Activated gamma-delta T cell treated with anti-CD3 and anti-CD28 coated beads, Interleukin-2, amount 50 U/mL, for 16 hours (primary cell): ENCODE measurements at places on chromosomes 2 and 18.

GRCh38 chr2:206160125-206160806 is 571 bp downstream of the EEF1B2 start:
- no peak for DNase-seq

- no peak for DNase-seq
Observed at GRCh38 chr18:24395049-24395795, 2.4 kb downstream of the OSBPL1A start.

- no peak for DNase-seq
Observed at GRCh38 chr18:69032009-69032408, 234.1 kb downstream of the CCDC102B start.

- no peak for DNase-seq
Observed at GRCh38 chr18:78913395-78913794, 66.2 kb upstream of the SALL3 start.

GRCh38 chr2:199926806-199927205 is 15.7 kb downstream of the C2orf69 start:
- no peak for DNase-seq

DNA sequence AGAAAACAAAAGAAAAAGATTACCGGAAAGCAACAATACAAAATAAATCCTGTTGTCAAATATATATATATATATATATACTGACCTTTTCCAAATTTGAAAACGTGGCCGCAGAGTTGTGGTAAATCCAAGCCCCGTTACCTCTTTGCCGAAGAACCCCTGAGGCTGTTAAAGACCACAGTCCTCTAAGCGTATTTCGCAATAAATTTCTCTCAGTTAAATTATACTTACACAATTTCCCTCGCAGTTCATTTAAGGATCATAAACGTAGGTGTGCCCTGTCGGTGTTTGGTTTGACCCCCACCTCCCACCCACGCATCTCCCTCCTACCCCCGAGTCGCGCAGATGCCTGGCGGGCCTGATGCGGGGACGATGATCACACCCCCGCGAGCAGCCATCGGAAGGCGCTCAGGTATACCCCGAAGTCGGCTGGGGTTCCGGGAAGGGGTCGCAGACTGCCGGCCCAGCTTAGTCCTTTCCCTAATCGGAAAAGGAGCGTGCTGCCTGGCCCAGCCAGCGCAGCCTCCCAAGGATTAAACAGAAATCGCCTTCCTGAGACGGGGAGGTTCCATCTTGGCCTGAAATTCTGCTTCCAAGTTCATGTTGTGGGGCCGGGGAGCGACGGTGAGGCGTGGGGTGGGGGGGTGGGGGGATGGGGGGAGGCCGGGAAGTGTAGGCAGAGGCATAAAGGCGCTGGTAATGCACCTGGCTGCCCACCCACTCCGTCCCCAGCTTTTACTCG is 2.9 kb upstream of the MEIS1 start:
- no peak for DNase-seq

DNA sequence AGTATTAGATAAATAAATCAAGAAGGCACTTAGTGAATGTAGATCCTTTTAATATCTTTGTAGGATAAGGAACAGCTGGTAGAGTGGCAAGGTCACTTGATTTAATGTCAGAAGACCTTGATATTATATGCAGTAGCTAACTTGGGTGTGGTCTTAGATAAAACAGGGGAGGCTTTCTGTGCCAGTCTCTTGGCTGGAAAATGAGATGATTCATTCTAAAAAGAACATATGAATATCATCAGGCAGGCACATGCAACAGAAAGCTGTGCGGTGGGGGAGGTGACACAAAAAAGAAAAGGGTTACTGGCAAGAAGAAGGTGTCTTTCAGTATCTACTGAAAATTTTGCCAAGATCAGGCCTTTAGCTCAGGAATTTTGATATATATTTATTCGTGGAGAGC is 931.7 kb upstream of the CELF4 start:
- no peak for DNase-seq

- no peak for DNase-seq
Observed at GRCh38 chr2:225070811-225071210, 28.5 kb upstream of the DOCK10 start.

DNA sequence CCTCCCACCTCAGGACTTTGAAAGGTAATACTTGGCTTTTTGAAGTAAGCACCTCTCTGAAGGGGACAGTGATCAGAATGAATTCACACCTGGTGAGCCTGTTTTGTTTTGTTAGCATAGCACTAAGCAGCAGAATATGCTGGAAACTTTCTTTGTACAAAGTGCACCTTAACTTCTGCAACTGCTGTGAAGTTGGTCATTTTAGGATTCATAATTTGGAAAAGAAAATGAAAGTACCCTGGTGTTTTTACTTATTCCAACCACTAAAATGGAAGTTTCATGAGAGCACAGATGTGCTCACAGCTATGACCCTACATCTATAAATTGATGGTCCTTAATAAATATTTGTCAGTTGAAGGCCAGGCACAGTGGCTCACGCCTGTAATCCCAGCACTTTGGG is 257.8 kb upstream of the STON1 start:
- DNase-seq = no peak

- DNase-seq = no peak
Observed at GRCh38 chr2:27021253-27022049, 11.3 kb upstream of the TMEM214 start.

- DNase-seq = no peak
Observed at GRCh38 chr2:119228964-119229363, 5.3 kb downstream of the STEAP3 start.

DNA sequence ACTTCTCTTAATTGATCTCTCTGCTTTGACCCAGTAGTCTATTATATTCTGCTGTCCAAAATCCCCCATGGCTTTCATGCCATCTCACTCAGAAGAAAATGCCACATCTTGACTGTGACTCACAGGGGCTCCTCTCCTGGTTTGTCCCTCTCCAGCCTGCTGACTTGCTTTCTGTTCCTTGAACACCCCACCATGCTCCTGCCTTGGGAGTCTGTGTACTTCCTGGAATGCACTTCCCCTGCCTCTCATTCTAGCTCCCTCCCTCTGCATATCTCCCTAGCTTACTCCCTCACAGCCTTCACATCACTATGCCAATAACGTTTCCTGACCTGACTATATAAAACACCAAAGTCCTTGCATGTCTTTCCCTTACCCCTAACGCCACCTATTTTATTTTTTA is 167.2 kb downstream of the TRIB2 start:
- DNase-seq = no peak

GRCh38 chr2:160351956-160352355 is 141.7 kb downstream of the RBMS1 start:
- no peak for DNase-seq

DNA sequence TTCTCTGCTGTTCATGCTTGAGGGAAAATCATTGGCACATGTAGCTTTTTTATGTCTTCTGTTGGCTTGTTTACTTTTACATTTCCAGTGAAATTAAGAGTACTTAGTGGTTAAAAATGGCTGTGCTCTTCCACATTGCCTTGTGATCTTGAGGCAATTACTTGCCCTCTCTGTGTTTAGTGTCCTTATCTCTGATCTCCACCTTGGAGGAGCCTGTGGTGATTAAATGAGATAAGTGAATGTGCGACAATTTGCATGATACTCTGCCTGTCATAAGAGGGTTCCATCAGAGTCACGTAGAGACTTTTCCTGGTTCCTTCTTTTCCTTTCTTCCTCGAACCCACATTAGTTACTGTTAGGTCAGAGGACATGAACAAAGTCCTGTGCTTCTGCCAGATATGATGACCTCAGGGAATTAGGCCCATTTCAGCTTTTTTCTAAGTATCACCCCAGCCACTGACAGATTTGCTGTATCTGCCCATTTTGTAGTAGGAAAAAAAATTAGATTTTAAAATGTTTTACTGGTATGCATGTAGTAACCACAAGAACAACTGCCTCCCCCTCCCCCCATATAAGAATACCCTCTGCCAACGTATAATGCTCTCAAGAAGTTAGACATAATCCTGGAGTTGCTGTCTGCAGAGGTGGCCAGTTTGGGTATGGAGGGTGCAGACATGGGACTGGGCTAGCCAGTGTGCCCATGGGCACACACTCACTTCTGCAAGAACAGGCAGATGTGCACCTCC is 51.9 kb downstream of the TET3 start:
- no peak for DNase-seq

GRCh38 chr2:64283641-64284361 is 139.6 kb upstream of the PELI1 start:
- no peak for DNase-seq

DNA sequence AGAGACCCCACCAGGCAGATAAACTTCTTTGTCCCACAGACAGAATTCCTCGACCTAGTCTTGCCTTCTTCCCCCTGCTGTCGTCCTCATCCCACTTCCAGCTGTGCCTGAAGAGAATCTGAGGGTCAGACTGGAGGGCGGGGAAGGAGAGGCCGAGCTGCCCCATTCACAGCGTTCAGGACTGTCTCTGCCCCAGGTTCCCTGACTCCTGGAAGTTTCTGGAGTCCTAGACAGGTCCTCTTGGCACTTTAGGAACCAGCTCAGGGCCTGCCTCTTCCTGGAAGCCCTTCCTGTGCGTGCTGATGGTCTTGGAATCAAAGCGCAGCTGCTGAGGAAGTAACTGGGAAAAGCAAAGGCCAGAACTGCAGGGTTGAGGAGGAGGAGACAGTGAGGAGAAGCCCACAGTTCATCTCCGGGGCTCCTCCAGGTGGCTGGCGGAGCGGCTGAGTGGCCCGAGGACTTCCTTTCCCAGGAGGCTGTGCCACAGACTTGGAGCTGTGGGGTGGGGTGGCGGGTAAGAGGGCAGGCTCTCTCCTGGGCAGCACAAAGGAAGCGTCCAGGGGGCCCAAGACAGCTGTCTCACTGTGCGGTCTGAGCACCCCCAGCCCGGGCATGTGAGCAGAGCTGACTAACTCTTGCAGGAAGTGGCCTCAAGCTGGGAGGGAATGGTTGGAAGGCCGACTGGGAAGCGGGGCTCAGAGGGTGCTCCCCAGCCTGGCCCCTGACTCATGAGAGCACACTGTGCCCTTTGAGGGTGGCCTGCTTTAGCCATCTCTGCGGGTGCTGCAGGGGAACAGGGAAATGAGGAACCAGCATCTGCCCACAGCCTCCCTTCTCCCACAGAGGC is 39.5 kb downstream of the SDC1 start:
- DNase-seq = no peak

GRCh38 chr18:75408554-75409506 is 18.7 kb downstream of the SMIM21 start:
- no peak for DNase-seq

DNA sequence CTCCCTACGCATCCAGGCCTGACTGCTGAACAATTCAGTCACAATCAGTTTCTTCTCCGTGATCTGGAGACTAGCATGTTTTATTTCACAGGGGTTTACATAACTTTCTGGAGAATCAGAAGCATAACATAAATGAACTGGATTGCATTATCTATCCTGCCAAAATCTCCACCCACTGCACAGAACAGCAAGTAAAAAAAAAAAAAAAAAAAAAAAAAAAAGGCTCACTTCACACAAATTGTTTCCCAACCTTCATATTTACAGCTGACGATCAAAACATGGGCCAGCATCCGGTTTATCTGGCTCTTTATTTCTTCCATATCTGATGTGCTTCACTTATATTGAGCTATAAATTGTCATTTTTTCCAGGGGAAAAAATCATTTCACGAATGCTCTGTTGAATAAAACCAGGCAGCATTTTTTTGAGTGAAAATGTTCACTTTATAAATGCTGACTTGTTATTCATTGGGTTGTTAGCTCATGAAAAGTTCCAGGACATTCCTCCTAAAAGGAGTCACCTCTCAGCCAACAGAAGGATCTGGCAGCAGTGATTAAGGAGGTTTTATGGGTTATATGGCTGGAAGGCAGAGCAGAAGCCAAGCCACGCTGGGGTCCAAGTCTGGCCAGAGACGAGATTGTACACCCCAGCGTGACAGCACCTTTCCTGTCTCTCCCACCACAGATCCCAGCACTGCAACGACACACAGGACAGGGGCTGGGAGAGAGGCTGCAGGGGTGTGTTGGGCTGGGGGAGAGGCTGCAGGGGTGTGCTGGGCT is 51.2 kb upstream of the GLI2 start:
- DNase-seq = no peak

DNA sequence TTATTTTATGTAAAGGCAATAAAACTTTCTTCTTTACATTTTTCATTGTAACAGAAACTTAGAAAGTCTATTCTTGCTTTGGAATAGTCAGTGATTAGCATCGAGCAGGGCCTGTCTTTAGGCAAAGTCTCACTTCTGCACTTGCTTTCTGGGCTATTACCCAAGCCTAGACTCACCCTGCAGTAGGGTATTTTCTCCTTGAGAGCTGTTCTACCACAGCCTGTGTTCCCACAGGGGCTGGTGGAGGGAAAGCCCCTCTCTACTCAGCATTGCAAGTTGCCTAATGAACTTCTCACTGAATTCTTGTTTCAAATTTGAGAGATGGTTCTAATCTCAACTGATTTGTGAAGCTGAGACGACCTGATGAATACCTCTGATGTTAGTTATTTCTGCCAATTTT is 111.7 kb upstream of the KLHL14 start:
- no peak for DNase-seq

DNA sequence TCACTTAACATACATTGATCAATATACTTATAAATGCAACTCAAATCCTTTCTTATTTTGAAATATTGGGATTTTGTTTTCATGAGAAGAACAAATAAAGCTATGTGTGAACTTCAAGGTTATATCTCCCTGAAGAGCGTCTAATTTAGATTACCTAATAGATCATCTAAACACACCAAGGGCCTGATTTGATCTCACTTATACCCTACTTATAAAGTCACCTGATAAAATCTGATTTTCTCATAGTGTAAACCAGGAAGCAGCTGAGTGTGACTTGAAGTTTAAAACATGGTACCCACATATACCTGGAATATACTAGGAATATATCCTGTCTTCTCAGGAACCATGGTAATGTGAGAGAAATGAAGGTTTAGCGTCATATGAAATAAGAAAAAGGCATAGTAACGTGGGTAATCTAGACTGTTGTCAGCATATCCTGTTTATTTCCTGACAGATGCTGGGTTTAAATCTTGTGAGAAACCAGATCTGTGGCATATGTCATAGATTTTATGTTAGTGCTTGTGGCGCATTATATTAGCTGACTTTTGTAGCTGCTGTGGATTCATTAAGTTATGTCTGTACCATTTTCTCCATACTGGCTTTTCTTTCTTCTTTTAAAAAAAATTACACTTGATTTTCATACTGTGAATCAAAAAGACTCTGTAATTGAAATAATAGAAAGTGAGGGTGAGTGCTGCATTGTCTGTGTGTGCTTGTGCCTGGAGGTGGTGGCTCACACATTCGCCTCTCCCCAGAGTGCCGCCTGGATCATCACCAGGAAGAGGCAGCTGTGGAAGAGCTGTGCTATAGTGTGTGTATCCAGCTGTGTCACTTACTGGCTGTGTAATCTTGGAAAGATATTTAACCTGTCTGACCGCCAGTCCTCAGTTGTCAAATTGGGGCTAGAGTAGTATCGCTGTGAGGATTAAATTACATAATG is 164.0 kb downstream of the MYO3B start:
- no peak for DNase-seq
